ENCODE measurements at places on chromosomes 7 and 10.

GRCh38 chr10:95860166-95860940 is 47.4 kb upstream of the CC2D2B start:
- no peak for DNase-seq

- no peak for DNase-seq
Measured at GRCh38 chr7:39647816-39648215, 24.4 kb downstream of the RALA start.

GRCh38 chr10:1120306-1120705 is 64.1 kb downstream of the WDR37 start:
- DNase-seq, result no peak

- DNase-seq, result no peak
Measured at GRCh38 chr7:99092064-99092720, 51.7 kb downstream of the SMURF1 start.

- DNase-seq, result no peak
Measured at GRCh38 chr7:139829775-139830117, 682 bp downstream of the TBXAS1 start.

- no peak for DNase-seq
Measured at GRCh38 chr10:71135236-71135635, 77.1 kb upstream of the UNC5B start.

GRCh38 chr10:72665925-72666324 is 26.0 kb upstream of the MCU start:
- DNase-seq, result no peak

- no peak for DNase-seq
Measured at GRCh38 chr7:32026083-32026425, 44.2 kb downstream of the PDE1C start.

DNA sequence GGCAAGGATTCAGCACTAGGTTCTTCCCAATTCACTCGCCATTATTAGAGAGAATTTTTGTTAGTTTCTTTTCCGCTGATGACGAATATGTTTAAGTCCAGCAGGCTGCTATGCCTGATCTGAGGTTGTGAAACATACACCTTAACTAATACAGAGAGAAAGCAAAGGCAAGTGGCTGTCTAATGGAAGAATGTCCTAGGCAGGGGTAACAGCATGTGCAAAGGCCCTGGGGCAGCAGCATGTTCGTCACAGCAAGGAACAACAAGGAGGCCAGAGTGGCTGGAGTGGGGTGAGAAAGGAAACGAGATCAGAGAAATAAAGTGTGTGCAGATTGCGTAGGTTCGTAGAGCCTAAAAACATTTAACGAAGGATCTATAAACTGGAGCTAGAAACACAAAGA is 35.4 kb upstream of the CCDC7 start:
- no peak for DNase-seq

GRCh38 chr7:108158776-108159175 is 28.6 kb upstream of the LAMB4 start:
- DNase-seq, result no peak

- no peak for DNase-seq
Measured at GRCh38 chr10:34323192-34323591, 491.9 kb downstream of the PARD3 start.

DNA sequence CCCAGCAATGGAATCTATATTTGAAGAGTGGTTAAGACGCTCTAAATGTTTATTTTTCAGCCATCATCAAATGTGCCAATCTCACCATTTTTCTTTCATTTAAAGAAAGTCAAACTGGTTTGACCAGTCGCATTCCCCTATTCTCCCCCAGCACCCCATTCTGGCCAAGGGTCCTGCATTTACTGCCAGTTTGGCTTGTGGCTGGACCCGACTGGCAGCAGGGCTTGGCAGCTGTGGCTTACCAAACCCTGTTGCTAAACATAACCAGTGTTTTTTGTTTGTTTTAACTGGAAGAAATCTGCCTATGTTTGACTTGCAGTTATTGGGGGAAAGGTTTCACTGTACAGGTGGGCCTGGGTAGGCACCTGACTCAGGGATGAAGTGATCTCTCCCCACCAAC is 116.3 kb downstream of the CYP26A1 start:
- DNase-seq, result no peak

DNA sequence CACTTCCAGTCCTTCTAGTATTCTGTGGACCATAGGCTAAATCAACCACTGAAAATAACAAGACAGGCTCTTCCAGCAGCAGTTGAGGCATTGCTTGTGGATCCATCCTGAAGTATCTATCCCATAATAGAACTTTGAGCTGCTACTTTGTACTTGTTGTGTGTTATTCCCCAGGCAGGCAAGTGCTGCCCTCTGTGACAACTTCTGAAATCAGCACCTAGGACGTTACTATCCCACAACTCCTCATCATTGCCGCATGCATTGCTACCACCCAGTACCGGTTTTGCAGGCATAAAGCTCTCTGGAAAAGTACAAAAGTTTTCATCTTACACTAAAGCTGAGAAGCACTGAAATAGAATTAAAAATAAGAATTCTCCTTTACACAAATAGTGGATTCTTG is 145.3 kb downstream of the HTR7 start:
- no peak for DNase-seq

- DNase-seq, result no peak
Measured at GRCh38 chr10:12639996-12640944, 290.9 kb downstream of the CAMK1D start.

DNA sequence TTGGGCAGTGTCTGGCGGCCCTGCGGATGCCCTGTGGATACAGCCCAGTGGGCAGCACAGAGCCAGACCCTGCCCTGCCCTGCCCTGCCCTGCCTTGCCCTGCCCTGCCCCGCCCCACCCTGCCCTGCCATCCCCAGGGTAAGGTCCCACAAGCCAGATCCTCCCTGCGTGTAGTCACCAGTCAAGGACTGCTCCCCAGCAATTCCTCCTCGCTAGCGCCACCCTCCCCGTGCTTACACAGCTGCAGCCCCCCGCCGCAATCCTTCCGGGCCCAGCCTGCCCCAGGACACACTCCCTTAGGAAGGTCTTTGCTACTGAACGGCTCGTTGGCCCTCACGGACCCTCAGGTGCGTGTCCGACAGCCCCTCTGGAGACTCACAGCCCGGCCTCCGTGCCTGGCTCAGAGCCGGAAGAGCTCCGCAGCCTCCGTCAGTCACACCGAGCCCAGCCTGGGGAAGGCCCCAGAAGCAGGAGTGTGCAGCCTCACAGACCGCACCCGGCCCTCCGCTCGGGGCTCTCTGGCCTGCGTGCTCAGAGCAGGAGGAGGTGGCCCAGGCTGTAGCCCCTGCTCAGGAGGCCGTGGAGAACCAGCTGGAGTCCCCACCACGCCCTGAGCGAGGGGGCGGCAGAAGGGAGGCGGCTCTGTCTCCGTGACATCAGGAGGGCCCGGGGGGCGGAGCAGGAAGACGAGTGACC is 68.3 kb downstream of the PWWP2B start:
- no peak for DNase-seq

DNA sequence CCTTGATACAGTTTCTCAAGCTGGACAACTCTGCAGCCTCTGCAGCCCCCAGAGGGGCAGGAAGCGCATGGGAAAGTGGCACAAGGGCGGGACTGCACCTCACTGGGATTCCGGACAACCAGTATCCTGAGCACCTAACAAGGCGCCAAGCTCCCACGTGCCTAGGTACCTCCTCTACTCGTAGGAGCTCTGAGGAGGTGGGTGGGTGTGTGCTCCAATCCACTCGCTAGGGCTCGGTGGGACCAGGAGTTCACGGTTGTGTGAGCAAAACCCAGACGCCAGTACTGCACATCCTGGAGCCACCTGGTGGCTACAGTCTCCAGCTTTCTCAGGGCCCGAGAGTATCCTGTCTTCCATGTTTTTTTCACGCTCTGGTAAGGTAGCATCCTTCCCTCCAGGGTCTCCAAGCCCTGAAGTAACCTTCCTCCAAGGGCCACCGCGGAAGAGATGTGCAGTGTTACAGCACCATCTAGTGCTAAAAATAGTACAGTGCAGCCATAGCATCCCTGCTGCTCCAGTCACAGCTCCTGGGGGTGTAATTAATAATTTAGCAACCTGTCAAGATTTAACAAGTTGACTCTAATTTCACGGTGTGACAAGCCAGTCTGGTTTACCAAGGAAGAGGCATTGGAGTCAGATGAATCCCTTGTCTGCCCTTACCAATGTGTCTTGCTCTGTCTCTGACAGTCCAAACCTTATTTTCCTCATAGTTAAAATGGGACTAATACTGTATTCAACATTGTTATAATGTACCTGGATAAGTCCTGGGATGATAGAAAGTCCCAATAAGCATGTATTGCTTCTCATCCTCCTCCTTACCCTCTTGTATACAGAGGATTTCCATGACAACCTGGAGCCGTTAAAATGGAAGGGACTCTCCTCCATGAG is 70.4 kb downstream of the HERPUD2 start:
- DNase-seq, result peak; percentile 12

DNA sequence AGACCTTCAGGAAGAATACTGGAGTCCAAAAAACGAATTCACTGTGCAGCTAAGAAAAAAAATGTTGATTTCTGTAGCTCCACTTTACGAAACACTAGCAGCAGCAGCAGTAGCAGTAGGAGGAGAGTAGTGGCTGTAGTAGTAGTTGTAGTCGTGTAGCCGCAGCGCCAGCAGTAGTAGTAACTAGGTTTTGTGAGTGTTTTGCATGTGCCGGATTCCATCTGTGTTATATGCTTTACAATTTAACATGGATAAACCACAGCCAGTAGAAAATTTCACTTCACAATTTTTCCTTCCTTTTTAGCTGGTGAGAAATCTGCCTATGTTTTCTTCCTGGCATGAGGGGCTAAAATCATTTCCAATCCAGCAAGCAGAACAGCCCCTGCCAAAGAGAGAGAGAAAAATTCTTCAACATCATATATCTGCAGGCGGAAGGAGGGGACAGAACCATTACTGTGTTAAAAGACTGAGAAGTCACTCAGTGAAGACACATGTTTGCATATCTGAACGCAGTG is 148.4 kb upstream of the C7orf33 start:
- no peak for DNase-seq

- DNase-seq, result no peak
Measured at GRCh38 chr7:43395351-43395750, 187.6 kb upstream of the STK17A start.

DNA sequence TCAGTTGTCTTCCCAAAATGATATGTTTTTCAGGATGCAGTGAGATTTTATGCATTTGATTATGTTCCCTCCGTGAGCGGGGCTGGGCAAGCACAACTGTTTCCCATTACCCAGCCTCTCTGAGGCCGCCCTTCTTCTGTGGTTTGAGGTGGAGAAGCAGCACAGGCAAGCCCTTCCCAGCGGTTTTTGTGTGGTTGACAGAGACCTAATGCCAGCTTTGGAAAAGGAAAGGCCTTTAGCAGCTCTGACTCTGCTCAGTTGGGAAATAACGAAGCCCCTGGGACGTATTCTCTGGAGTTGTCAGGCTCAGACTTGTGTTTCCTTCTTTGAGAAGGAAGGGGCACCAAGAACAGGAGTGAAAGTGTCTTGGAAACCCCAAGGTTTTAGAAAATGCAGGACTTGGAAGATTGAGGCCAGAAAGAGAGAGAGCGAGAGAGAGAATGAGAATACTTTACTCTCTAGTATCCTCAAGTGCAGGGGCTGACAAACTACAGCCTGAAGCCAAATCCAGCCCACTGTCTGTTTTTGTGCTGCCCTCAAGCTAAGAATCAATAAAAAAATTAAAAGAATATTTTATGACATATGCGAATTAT is 20.6 kb upstream of the PDCD4 start:
- no peak for DNase-seq

- no peak for DNase-seq
Measured at GRCh38 chr7:8254667-8255066, 7.3 kb downstream of the ICA1 start.

DNA sequence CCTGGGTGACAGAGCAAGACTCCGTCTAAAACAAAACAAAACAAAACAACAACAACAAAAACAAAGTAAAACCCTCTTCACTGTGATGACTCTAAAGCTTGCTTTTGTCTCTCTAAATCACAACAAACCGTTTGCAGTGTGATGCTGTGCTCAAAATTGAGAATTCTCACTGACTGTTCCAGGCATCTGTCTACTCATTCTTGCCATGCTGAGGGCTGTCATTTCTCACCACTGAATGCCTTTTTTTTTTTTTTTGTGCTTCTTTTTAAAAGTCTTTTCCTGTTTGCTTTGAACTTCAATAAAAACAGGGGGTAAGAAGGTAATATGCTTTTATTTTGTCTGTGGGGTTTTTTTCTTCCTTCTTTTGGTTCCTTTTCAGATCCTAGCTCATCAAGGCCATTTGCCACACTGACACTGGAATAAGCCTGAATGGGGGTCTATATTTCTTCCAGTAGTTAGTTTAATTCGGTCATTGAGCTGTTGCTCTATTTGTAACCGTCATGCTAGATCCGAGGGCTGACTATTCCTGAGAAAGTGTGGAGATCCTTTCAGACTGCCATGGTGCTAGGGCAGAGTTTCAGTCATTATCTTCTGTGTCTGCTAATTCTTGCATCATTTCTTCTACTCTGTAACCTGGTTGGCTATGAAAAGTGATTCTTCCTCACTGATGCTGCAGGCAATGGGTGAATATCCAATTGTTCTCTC is 10.6 kb downstream of the FAS start:
- DNase-seq, result no peak

- no peak for DNase-seq
Measured at GRCh38 chr10:71613261-71613777, 106.3 kb downstream of the C10orf105 start.

DNA sequence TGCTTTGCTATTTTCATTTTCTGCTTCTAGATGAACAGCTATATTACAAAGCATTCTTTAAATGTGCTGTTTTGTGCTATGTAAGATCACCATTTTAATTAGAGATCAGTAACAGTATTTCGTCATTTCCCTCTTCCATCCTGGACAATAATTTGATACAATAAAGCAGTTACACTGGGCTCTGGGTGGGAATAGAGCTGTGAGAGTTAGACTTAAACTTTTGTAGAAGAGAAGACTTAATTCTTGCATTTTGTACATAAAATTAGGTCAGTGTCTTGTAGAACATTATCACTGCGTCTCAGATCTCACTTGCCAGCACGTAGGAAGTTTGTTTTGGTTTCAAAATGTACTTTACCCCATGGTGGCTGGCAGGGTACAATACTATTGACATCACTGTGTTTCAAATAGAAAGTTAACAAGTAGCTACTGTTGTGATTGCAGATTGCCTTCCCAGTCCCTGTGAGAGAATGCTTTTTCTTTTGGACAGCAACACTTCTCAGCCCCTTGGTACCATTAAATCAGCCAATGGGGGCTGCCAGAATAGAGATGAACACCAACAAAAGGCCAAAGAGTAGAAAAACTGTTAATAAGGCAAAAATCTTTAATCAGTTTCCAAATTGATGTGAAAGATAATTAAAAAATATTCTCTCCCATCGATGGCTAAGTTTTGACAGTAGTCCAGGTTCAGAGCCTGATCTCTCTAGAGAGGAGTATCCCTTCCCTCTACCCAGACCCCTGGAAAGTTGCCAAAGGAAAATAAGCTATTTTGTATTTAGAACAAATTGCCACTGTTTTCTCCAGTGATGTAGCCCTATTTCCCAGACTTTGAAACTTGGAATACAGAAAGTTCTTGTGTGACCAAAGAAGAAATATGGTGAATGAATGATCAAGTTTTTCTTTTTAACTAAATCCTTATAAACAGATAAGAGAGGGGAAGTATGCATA is 35.1 kb downstream of the SMNDC1 start:
- DNase-seq, result no peak
